Stimulated activated CD8-positive, alpha-beta memory T cell treated with anti-CD3 and anti-CD28 coated beads, Interleukin-7, amount 100 ng/mL, for 4 hours (primary cell): ENCODE measurements at places on chromosomes 5 and 9.

- DNase-seq, result no peak
Measured at GRCh38 chr9:71814815-71815214, 46.5 kb upstream of the CEMIP2 start.

DNA sequence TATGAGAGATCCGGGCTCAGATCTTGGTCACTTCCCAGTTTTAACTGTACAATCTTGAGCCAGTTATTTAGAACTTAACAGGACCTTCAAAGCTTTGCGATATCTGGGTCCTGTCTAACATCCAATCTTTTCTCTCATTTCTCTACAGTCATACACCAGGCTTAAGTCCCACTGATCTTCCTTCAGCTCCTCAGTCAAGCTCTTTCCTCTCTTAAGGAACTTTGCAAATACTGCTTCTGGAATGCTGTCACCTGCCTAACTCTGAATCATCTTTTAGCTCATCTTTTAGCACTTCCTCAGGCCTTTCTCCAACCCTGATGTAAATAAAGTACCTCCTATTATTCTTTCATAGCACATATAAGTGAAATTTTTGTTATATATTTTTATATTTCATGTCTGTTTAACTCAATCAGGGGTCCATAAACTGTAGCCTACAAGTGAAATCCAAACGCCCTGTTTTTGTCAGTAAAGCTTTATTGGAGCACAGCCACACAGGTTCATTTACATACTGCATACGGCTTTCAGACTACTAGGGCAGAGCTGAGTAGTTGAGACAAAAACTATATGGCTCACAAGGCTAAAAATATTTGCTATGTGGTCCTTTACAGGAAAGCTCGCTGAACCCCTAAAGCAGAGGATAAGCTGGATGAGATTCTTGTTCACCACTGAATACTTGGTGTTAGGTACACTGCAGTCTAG is 63.5 kb downstream of the MEF2C start:
- DNase-seq, result no peak

DNA sequence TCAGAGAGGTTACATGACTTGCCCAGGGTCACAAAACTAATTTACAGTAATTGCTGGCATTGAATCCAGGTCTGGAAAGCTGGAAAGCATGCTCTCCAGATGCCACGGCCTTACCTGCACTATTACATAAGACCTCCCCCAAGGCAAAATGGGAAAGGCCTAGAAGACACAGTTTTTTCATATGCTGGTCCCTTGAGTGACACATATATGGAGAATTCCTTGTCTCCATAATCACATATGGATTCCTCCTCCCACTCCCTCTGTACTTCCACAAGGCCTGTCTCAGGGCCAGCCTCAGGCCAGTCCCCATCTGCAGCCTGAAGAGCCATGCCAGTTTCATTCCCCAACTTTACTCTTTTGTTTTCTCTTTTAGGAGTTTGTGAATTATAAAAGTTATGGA is 28.6 kb upstream of the MEIKIN start:
- DNase-seq, result no peak

DNA sequence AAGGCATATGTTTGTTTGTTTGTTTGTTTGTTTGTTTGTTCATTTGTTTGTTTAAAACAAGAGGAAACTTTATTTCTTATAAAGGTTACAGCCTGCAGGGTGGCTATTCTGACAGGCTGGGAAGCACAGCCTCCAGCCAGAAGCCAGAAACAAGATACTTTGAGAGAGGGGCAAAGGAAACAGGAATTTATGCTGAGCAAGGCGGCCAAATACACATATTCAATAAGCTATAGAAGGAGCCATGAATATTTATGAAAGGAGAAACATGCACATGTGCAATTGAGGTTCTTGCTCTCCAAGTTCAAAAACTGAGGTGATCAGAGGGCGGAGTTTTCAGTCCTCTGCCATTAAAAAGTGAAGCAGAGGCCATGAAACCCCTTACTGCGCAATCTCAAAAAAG is 19.6 kb downstream of the KLHL3 start:
- DNase-seq, result no peak

DNA sequence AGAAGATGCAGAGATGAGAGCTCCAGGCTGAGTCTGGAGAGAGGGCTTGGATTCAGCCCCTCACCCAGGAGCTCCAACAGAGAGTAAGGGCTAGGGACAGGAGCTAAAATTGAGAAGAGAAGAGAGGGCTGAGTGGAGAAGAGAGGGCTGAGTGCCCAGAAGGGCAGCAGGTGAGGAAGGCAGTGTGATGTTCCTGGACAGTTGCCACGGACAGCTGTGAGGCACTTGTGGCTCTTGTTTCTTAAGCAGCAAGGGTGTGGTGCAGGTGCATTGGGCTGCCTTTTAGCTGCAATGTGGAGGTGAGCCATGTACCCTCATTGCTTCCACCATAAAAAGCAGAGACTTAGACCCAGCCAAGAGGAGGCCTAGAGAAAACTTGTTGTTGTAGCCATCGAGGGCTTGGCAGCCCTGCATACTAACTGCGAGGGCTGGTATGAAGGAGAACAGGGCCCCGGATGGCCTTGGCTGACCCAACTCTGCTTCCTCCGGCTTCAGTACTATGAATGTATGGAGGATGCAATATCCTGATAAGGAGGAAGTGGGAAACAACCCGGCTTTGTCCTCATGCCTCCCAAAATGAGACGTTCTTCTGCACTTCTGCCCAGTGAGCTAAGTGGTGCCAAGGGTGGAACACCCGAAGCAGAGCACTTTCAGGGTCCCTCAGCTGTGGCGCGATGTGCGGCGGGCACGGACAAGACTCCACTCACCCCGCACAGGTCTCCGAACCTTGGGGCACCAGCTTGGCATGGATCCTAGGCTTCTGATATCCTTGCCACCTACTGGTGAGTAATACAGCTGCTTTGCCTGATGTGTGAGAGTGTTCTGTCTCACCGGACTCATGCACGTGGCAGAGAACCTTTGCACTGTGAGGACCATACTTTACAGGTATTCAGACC is 65.2 kb downstream of the LRRC70 start:
- no peak for DNase-seq

DNA sequence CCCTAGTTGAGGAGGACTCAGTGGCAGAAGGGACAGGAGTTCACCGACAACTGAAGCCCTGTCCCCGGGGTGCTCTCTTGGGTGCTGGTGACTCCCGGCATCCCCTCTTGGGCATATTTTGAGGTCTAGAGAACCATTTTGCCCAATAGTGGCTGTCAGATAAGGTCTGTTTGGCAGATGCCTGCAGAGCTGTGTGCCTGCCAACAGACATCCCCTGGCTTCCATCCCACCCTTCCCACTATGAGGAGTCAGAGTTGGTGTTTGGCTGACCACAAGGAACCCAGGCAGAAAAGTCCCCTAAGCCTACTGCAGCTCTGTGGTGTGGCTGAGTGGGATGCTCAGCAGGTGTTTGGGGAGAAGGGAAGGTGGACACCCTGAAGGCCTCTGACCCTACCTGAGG is 207.0 kb downstream of the AUH start:
- DNase-seq, result no peak

DNA sequence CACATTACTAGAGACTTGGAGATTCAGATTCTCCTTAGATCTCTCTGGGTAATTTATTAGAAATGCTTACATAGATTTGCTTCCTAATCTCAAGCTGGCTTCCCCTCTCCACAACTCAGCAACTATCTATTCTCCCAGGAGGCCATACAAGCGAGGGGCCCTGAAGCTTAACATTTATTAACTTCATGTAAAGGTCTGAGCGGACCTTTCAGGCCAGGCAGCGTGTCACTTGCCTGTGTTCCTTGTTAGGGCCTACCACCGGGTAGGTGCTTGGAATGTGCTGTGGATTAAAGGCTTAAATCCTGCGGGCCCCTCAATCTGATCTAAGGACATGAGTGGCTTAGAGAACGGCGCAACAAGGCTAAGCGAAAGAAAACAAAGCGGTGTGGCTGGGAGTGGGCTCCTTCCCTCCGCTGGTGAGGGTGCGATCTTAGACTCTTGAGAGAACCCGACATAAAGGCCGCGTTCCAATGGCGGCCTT is 712 bp upstream of the HSPA4 start:
- no peak for DNase-seq

- no peak for DNase-seq
Measured at GRCh38 chr5:60533789-60534188, 166.2 kb downstream of the DEPDC1B start.

DNA sequence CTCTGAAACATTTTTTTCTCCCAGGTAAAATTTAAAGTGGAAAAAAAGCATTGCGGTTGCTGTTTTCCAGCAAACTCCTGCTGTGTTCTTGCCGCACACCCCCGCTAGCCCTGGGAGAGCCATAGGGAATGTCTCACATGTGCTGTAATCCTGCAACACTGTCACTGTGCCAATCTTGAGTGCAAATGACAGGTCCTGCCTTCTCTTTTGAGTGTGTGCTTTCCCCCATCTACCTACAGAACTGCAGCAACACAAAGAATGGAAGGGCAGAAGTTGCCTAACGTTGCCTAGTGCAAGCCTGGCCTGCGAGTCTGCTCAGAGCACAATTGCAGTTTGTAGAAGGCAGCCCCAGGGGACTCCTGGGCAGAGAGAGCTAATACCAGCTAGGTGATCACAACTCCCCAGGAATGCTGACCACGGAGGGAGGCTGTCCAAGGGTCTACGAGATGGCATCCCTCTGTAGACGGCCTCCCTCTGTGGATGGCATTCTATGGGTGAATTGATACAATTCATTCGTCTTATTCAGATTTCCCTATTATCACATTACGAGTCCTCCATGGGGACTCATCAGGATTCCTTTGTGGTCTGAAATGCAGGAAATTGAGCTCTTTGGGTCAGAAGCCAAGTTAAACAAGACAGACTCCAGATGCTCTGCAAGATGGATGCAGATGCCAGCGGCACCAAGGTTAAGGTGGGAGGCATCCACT is 172.6 kb upstream of the S1PR3 start:
- no peak for DNase-seq
